ENCODE measurements at places on chromosomes 1 and 21. TPM values are rescaled to one million over a fixed set of nuclear protein-coding genes. Genes with fewer than 3 reads are reported as not detected.

GRCh38 chr21:31873275-31873695, 465 bp downstream of the HUNK start:
- DNase-seq: no peak

FCRL5 gene
- total RNA-seq: 0.12 TPM

- no peak for DNase-seq
Observed at GRCh38 chr1:226863446-226863845, 7.0 kb upstream of the PSEN2 start.

DNA sequence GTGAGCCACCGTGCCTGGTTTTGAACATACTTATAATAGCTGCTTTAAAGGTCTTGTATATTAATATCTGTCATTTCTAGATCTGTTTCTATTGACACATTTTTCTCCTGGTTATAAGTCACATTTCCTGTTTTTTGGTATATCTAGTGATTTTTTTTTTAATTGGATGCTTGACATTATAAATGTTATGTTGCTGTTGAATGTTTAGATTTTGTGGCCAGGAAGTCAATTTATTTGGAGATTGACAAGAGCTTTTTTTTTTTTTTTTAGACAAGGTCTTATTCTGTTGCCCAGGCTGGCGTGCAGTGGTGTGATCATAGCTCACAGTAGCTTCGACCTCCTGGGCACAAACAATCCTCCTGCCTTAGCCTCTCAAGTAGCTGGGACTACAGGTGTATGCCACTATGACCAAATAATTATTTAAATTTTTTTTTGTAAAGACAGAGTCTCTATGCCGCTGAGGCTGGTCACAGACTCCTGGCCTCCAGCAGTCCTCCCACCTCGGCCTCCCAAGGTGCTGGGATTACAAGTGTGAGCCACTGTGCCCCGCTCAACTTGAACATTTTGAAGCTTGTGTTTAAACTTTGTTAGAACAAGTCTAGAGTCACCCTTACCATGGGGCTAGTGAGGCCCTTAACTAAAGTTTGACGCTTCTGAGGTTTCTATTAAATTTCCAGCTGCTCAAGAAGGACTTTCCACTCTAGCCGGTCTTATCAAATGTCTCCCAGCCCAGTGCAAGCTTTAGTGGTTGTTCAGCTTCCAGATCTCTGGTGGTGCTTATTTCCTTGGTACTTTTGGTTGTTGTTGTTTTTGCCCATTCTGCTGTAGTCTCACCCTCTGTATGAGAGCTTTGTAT, 8.6 kb upstream of the CHI3L2 start:
- no peak for DNase-seq

- no peak for DNase-seq
Observed at GRCh38 chr1:85616736-85617135, 36.2 kb downstream of the CCN1 start.

USP16 gene
- 29.0 TPM for total RNA-seq

ARHGAP30 gene
- total RNA-seq: 7.4 TPM

GRCh38 chr1:64041371-64042131, 161.9 kb upstream of the UBE2U start:
- DNase-seq: no peak
